ENCODE measurements at places on chromosomes 13 and 19.

DNA sequence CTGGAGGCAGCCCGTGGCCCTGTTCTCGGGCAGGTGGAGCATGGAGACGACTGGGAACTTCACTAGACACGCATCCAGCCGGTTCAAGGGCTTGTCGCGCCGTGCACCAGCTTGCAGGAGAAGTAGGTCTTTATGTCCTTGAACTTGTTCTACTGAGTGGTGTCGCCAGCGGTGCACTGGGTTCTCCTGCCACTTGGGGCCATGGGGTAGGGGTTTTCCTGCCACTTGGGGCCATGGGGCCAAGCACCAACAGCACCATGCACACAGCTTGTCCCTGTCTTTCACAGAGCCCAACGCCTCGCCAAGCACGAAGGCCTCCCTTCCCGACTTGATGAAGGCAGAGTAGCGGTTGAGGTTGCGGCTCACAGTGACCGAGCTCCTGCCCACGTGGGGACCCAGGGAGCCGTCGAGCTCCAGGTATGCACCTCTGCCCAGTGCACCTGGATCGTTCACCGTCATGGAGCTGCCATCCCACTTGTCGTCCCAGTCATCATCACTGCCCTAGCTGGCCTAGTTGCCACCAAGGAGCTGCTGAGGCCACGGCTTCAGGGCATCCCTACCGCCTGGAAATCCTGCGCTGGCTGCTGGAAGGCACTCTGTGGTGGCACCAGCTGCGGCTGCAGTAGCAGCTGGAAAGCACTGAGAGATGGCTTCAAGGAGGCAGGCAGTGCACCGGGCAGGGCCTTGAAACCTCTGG is 40.5 kb upstream of the TPM4 start:
- peak; percentile 8 for DNase-seq

- DNase-seq: no peak
These were observed 9.1 kb upstream of the MCF2L start for GRCh38 chr13:112959701-112960542.

DNA sequence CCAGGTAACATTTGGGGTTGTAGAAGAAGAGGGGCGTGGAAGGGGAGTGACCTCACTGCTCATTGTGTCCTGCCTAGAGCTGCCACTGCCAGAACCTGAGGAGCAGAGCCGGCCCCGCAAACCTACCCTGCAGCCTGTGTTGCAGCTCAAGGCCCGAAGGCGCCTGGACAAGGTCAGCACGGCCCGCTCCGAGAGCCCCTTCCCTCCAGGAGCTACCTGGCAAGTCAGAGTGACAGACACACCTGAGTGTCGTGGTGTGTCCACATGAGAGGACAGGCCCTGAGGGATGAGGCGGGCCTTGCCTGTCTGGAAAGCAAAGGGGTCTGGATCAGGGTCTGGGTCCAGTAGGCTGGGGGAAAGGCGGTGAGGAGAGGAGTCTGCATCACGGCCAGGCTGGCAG is 6.8 kb downstream of the KMT2B start:
- DNase-seq: no peak

DNA sequence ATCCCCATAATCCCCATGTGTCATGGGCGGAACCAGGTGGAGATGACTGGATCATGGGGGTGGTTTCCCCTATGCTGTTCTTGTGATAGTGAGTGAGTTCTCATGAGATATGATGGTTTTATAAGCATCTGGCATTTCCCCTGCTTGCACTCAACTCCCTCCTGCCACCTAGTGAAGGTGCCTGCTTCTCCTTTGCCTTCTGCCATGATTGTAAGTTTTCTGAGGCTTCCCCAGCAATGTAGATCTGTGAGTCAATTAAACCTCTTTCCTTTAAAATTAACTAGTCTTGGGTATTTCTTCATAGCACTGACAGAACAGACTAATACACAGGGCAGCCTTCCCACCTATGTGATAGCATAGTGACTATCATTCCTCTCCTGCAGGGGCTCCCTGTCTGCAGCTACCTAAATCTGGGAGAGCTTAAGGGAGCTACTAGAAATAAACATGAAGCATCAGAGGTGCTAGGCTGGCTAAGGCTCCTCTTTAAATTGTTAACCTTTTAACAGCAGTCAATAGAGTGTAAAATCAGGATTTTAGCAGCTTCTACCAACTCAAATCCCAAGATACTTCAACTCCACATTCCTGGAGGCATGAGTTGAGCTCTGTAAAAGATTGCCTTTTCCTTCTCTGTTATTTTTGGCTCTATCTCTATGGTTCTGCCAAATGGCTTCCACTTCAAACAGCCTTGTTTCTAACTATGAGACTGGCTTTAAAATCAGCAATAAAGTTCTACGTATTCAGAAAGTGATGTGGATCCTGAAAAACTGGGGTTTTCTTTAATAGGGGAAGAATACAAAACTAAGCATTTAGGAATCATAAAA is 112.3 kb downstream of the VWA8 start:
- no peak for DNase-seq

DNA sequence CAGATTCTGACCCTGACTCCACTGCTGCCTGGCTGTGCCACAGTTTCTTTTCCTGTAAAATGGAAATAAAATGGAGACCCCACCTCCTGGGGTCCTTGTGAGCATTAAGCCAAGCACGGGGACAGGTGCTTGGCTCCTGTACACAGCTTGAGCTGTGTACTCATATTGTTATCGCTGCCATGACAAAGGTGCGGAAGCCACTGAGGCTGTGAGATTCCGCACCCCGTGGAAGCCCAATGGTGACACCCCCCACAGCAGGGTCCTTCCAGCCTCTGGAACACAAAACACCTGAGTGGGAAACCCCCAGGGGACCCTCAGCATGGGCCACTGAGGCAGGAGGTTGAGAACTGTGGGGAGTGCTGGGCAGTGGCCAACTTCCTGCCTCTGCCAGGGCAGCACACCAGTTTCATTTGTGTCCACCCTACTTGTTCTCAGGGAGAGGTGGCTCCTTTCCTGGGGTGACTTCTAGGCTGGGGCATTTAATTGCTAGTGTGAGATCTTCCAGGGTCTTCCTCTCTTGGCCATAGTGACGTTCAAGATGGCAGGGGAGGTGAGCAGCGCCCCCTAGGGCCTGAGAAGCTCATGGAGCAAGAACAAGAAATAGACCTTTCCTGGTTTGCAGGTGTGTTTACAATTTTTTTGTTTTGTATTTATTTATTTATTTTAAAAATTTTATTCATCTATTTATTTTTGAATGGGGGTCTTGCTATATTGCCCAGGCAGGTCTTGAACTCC is 5.4 kb upstream of the JSRP1 start:
- DNase-seq: no peak

DNA sequence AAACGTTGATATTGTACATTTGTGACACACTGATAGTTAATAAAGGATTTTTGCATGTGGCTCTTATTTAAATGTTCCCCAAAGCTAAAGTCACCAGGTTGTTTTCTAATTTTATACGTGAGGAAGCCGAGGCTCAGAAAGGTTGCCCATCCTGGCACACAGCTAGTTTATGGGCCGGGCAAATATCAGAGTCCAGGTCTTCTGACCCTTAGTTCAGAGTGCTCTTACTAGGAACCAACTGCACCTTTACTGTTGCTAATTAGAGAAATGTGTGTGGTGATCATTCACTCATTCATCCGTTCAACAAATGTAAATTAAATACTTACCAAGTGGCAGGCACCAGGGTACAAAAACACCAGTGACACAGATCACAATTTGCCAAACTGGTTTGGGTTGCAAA is 46.3 kb upstream of the RGCC start:
- DNase-seq: no peak

DNA sequence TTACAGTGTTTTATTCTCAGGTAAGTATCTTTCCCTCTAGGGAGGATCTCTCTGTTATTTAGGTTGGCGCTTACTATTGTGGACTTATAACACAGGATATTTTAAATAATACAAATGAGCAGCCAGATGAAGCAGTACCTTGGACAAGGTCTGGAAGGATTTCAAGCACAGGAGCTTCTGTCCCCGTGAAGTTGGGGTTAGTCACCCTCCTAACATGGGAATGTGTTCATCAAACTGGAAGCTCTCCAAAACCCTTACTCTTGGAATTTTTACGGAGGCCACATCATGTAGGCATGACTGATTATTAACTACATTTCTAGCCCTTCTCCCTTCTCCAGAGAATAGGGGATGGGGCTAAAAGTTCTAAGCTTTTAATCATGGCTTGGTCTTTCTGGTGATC is 38.3 kb upstream of the SPRY2 start:
- DNase-seq: no peak

DNA sequence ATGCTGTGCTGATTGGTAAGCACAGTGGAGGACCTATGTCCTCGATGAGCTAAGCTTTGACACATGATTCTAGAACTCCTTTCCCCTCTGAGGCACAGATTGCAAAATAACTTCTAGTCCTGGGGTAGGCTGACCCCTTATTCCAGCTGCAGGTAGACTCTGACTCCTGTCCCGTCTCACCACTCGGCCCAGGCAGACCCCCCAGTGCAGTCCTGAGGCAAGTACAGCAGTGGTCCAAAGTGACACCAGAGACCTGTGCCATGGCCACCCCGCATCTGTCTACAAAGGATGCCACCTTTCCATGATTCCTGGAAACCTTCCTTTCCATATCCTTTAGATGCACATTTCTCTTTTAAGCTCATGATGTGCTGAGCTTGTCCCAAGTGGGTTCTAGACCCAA is 482.5 kb downstream of the ZNF536 start:
- no peak for DNase-seq

DNA sequence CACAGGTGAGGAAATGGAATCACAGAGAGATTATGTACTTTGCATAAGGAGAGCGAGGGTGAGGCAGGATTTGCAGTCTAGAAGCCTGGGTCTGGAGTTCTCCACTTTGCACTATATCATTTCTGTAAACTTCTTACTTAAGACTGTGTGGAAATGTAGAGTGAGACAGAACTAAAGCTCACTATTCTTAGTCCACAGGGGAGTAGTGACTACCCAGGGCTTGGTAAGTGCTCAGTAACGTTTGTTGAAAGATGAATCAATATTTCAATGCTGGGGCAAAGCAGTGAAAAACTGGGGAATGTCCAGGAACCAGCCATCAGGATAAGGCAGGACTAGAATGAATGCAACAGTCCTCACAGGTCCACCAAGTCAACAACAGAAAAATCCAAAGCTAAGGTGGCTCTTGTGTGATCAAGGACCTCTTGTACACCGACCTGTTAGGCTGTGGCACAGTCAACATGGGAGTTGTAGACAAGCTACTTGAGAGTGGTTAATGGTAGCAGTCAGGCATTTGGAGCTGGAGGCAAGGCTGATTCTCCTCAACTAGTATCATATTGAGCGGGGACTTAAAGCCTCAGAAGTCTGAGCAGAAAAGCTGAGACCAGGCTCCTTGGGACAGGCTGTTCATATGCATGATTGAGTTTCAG is 929 bp upstream of the TNFSF13B start:
- peak; percentile 16 for DNase-seq

DNA sequence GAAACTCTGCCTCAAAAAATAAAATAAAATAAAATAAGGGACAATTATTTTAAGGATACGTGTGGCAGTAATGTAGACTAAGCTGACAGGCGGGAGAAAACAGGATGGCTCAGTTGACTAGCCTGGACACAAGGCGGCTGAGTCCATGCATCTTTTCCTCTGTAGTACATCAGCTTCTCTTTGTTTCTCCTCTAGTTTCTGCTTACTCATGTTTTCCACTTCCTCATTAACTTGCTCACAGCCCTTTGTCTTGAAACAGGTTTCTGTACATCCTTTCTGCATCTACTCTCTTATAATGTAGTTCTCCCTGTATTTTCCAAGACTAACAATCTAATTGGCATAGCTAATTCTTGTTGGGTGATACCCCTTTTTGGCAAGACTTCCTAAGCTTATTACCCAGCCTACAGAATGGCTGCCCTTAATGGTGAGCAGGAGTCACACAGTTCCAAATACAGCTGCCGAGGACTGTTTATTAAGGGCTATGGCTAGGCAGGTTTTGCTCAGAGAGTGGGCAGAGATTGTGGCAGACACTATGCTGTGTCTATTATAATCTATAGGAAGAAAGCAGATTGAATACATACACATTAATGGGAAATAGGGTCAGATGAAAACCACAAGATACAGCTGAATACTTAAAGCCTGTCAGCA is 58.7 kb upstream of the KLF5 start:
- DNase-seq: no peak

GRCh38 chr19:16324384-16325160 is at the start of gene KLF2:
Gene KLF2, plus strand, starts transcription at chr19:16324826. Its CDS starts 98 bp downstream, at chr19:16324924.
- peak; percentile 99 for DNase-seq

DNA sequence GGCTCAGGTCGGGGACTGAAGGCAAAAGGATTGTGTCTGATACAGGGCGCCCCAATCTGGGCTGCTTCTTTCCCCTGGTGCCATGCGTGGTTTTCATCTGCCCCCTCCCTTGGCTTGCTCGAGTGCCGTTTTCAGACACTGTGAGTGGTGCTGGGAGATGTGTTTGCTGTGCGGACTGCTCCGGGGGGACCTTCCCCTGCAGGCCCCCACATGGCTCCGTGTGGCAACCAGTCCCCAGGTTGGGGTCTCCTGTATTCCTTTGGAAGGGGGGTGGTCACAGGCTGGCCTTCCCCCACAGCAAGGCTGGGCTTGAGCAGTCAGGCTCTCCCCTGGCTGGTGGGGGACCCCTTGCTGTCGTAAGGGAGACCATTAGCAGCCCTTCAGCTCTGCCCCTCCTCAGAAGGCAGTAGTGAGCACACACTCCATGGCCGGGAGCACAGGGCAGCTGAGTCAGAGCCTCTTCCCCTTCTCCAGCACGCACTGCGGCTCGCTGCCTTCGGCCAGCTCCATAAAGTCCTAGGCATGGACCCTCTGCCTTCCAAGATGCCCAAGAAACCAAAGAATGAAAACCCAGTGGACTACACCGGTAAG is 20.6 kb upstream of the QTRT1 start:
- no peak for DNase-seq

DNA sequence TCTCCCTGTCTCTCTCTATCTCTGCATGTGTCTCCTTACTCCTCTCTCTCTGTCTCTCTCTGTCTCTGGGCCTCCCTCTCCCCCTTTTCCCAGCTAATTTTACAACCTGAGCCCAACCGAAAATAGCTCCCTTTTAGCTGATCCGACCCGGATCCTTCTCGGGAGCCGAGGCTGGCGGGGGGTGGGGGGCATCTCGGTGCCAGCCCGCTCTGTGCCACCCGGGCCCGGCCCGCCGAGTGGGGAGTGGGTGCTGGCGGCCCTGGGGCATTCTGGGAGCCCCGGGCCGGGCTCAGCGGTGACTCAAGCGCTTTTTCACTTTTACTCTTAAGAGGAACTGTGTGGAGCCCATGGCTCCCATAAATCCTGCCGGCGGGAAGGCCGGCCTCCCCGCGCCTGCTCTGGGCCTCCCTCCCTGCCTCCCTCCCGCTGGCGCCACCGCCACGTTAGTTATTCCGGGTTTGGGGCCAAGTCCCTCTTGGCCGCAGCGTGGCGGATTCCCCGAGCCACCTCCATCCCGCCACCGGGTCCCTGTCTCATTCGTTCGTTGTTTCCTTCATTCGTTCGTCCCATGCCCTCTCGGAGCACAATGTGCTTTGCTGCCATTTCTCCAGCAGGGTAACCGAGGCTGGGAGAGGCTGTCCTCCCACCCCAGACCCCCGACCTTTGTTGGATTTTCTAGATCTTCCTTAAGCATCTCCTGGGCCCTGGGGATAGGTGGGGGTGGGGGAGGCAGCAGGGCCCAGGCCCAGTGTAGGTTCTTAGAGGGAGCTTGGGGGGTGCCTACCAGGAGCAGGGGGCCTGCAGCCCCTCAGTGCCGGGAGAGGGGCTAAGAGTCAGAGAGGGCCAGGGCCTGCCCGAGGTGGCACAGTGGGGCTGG is 3.2 kb downstream of the NFIC start:
- peak; percentile 42 for DNase-seq

Measured in B cell (primary cell).